Fibroblast of lung (primary cell): ENCODE measurements at places on chromosomes 7 and 10. TPM values are rescaled to one million over a fixed set of nuclear protein-coding genes. Genes with fewer than 3 reads are reported as not detected.
A peak's percentile ranks its signal among the peaks of the same experiment; 100 is the strongest.

The BCCIP gene
- total RNA-seq: 31.3 and 32.0 TPM in 2 replicates

DNA sequence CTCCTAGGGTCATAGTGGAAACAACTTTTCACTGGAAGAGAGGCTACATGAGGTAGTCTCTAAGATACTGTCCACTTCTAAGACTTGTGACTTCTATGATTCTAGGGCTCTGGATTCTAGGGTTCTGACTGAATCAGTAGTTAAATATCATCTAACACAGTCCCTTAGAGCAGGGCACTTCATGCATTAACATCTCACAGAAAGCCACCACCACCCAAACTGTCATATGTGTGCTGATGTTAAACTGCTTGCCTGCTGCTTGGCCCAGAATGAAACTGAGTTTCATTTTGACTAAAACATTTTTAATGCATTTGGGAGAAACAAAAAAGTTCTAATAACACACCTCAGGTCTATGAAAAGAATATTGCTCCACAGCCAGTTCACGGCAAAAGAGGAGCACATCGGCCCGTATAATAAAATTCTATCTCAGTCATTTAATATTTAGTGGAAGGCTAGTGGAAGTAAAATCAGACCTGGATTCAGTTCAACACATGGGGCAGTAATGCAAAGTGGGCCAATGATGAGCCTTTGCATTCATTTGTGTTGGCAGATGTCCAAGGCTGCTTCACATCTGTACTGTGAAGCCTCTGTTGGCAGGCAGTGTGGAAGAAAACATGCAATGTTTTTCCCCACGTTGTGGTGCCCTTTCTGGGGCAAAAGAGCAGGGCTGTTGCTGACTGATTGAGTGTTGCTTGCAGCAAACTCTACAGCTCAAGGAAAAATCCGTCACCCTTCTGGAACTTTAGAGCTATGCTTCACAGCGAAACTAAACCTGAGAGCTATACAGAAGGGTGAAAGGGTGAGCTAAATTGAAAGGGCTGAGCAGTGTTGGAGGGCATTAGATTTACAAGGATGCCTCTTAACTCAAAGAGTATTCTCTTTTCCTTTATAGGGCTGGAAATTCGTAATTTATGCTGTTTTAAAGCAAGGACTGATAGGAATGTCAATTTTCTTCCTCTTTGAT lies 33.5 kb upstream of the AUTS2 start:
- no peaks in the 10 kb centered on the region for H3K4me1 ChIP-seq
- no peaks in the 10 kb centered on the region for H3K36me3 ChIP-seq
- no peaks in the 10 kb centered on the region for H3K27me3 ChIP-seq
- H3K4me3 ChIP-seq: no peak overlapping the region

- H3K36me3 ChIP-seq: no peaks in the 10 kb centered on the region
- H3K4me1 ChIP-seq: no peaks in the 10 kb centered on the region
- no peaks in the 10 kb centered on the region for H3K27me3 ChIP-seq
- no peak overlapping the region for H3K27ac ChIP-seq
- H3K4me3 ChIP-seq: no peak overlapping the region
Observed at GRCh38 chr7:17580141-17580540, 281.7 kb downstream of the AHR start.

- H3K36me3 ChIP-seq: no peaks in the 10 kb centered on the region
- DNase-seq: peak; percentile 45
- no peak overlapping the region for H3K4me3 ChIP-seq
- H3K4me1 ChIP-seq: no peaks in the 10 kb centered on the region
Observed at GRCh38 chr7:128352153-128352537, 8.4 kb upstream of the RBM28 start.

- H3K36me3 ChIP-seq: no peaks in the 10 kb centered on the region
- H3K4me1 ChIP-seq: peaks cover 11% of the 10 kb centered on the region
- H3K27me3 ChIP-seq: no peaks in the 10 kb centered on the region
- peak; percentile 97 for DNase-seq
- peak overlapping the region; percentile 44 for H3K4me3 ChIP-seq
- peak overlapping the region; percentile 96 for H3K27ac ChIP-seq
Observed at GRCh38 chr10:72297281-72297804, 23.6 kb downstream of the DDIT4 start.
